Mammary epithelial cell (primary cell): ENCODE measurements at places on chromosomes 7 and 10.

GRCh38 chr7:98864731-98865453, 4.9 kb downstream of the TMEM130 start:
- DNase-seq, result no peak

- DNase-seq, result peak; percentile 41
These were observed 111.9 kb upstream of the RPA3 start for GRCh38 chr7:7830122-7830878.

- DNase-seq, result no peak
These were observed 162.3 kb upstream of the MTPN start for GRCh38 chr7:136139417-136139816.

DNA sequence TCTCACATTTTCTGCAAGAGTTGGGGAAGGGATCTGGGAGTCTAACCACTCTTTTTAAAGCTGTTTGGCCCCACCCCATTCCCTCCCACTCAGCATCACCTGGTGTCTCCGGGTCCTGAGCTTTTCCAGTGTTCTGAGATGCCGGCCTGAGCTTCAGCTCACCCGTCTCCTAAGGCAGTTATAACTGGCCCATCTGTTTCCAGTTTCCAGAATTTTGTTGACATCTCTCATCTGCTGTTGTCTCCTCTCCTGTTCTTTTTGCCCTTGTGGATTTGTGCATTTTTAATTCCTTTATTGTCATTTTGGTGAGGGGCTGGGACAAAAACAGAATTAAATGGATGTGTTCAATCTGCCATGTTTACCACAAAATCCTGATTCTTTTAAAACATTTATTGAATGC, 160.6 kb downstream of the C10orf105 start:
- DNase-seq, result no peak

GRCh38 chr7:93715234-93715633, 140.7 kb upstream of the CALCR start:
- peak; percentile 16 for DNase-seq

- DNase-seq, result no peak
These were observed 539.9 kb downstream of the DNAJB6 start for GRCh38 chr7:157876469-157877285.

DNA sequence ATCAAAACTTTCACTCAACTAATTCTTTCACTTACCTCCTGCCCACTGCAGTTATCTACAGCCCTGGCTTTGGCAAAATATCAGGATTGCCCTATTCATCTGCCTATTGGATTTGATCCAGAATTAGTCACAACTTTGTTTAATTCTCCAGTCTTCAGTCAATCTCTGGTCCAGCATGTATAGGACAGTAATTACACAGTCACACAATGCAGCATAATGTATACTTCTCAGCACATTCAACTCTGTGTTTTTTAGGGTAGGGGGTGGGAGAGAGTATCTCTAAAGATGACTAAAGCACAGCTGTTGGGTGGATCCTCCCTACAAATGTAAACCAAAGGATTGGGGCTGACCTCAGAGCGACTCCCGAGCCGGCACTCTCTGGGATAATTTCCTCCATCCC, 17.7 kb upstream of the NRP1 start:
- DNase-seq, result peak; percentile 71

GRCh38 chr10:96831200-96831866, 765 bp upstream of the LCOR start:
- DNase-seq, result no peak

GRCh38 chr10:95291365-95292039, 699 bp upstream of the PDLIM1 start:
- DNase-seq, result no peak

GRCh38 chr10:133399123-133399601, 5.2 kb downstream of the MTG1 start:
- no peak for DNase-seq

DNA sequence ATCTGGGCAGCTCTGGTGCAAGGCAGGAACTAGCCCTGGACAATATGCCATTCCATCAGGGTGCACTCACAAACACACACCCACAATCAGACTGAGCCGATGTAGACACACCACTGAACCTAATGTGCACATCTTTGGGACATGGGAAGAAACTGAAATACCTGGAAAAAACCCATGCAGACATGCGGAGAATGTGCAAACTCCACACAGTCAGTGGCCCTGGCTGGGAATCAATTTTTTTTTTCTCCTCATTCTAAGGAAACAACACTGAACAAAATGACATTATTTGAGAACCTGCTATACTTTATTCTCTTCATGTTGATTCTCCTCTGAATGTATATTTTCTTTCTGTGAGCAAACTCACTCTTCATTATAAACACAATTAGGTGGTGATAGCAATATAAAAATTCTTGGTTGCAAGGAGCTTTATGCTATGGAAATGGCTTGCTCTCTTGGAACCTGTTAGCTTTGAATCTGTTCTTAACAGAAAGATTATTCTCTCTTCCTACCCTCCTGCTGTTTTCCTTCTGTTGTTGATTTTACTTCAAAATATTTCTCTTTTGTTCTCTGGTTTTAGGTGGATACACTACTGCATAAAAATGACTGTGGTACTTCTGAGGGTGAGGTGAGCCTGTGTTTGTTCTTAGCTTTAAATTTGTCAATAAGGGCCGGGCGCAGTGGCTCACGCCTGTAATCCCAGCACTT, 33.0 kb upstream of the MICU1 start:
- DNase-seq, result no peak

GRCh38 chr7:28155019-28155660, 25.5 kb downstream of the JAZF1 start:
- no peak for DNase-seq

GRCh38 chr7:50822110-50822509, 39.4 kb upstream of the GRB10 start:
- no peak for DNase-seq

- no peak for DNase-seq
These were observed 167.0 kb upstream of the PITRM1 start for GRCh38 chr10:3339531-3339950.

DNA sequence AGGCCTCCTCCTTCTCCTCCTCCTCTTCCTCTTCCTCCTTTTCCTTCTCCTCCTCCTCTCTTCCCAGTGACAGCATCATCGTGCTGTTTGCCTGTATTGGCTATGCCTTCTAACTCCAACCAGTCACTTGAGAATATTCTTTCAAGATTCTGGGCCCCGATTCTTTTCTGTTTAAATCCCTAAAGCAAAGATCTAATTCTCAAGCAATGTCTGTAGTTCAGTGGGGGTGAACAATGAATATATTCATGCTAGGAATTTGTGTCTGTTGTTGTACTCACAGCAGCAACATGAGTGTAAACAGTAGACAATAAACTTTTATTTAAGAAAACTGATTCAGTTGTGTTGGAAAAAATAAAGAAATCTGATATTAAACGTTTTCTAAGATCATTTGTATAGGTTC, 30.7 kb downstream of the NUDT5 start:
- no peak for DNase-seq

DNA sequence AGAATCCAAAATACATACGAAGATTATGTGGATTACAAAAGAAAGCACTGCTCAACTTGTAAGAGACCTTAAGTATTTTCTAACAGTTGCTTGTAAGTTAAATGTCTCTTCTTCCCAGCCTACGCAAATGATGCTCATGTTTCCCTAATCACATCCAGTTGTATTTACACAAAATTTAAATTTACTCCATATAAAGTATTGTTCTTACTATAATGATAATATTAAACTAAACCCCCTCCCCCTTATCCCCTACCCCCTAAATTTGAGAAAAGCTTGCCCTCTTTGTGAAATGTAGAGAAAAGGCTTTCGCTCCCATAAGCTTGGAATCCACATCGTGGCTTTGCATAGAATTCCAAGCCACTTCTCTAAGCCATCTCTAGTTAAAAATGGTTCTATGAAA, 29.4 kb downstream of the ANKMY2 start:
- no peak for DNase-seq

GRCh38 chr10:63268149-63268797, 135.1 kb downstream of the NRBF2 start:
- no peak for DNase-seq

GRCh38 chr10:51522858-51523257, 176.5 kb downstream of the CSTF2T start:
- DNase-seq, result no peak

DNA sequence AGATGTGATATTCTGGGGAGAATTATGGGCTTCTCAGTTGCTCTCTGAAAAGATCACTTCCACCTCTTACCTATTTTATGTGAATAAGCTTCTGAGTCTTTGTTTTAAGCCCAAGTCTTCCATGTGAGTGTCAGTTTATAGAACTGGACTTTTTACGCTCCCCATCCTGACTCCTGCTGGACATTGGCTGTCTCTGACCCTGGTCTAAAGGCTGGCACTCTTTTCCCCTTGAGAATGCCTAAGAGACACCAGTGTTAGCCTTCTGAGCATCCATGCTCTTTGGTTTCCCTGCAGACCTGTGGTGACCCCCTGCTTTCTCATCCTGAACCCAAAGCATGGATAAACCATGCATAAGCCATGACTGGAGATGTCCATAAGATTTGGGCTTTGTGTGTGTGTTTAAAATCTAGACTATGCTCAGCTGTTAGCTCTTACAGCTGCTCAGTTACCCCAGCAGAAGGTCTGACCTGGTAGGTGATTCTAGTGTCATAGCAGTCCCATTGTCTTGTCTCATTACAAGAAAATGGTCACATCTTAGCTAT, 148.6 kb upstream of the IMMP2L start:
- DNase-seq, result no peak

- DNase-seq, result no peak
These were observed 906.7 kb upstream of the CELF2 start for GRCh38 chr10:10110844-10111490.

DNA sequence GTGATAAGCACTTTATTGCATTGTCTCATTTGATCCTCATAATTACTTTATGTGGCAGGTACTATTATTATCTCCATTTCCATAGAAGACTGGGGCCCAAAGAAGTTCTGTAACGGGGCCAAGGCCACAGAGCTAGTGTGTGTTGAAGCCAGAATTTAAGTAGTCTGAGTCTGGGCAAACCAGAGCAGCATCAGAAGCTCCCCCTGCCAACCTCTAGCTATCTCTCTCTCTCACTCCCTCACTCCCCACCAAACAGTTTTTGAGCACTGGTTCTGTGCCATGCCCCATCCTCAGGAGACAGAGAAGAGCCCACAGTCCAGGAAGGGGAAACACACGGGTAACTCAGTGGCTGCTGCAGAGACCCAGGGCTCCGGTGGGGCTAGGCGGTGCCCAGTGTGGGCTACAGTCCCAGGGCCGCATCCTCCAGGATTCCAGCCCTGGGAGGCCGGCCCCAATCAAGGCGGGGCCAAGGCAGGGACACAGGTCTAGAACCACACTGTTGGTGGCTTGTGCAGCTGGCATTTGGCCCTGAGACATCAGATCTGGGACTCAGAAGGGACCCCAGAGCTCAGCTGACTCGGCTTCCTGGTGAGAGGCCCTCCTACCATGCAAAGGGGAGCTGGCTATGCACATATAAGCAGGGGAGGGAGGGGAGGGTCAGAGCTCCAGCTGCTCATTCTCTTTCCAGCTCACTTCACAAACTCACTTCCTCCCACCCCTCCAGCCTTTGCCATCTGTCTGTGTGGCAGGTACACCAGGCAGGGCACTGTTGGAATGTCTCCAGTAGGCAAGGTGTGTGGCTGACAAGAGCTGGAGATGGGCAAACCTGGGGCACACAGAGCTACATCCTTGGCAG, 34.4 kb downstream of the COL13A1 start:
- DNase-seq, result no peak

GRCh38 chr7:107133396-107133795, 35.4 kb upstream of the HBP1 start:
- DNase-seq, result no peak

DNA sequence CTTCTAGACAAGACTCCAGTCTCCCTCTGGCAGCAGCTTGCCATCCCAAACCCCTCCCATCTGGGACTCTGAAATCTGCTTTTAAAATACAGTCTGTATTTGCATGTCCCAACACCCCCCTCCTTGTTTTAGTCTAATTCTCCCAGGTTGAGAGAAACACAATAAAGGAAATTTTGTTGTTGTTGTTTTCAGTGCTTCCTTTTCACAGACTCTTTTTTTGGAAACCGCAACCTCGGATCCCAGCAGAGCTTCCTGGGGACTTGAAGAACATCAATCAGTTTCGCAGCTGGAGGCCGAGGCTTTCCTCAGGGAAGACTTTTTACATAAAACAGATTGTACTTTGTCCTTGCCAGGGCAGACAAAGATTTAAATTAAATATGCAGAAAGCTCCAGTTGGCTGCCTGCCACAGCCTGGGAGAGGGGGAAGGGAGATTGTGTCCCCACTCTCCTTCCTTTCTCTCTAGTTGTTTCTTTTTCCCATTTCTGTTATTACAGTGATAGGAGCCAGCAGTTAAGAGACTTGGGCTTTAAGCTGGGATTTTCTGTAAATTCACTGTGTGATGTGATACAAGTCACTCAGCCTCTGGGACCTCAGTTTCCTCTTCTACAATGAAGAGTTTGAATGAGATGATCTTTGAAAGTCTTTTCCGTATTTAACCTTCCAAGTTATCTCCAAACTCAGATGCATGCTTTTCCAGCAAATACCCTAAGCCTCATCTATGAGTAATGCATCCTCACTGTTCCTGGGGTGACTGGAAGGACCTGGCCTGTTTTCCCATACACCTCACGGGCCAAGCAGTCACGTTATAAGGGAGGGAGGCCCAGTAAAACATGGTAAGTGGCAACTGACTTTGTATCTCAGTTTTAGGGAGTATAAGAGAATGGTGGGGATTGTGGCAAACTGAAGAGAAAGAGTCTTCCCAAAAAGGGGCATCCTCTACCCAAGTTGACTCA, 192.3 kb downstream of the REEP3 start:
- no peak for DNase-seq

GRCh38 chr7:6607651-6608051, 7.8 kb upstream of the ZNF853 start:
- DNase-seq, result no peak

DNA sequence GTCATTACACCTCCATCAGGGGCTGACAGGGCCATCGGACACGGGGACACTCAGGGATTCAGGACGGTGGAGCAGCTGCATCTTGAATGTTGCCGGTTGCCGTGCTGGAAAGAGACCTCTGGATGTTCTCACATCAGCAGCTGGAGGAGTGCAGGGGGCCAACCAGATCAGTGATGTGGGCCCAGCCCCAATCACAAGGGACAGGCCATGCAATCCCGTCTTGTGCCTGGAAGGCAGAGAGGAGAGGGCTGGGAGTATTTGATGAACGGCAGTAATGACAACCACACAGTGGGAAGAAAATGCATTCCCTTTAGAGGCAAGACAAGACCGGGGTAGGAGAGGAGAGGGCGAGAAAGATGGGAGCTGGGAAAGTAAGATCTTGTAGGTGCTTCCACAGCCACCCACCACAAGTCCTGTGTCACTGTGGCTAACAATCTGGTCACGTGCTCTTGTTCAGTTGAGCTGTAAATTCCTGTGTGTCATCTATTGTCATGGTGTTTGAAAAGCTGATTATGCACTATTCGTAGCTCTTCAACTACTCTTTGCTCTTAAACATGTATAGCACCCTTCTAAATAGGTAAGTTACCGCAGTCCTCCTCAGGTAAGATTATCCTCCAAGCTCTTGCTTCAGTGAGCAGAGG, 85.9 kb upstream of the LEP start:
- no peak for DNase-seq

- DNase-seq, result no peak
These were observed 8.4 kb upstream of the SYPL1 start for GRCh38 chr7:106120500-106120899.

- no peak for DNase-seq
These were observed 23.9 kb downstream of the UNC5B start for GRCh38 chr10:71236286-71236685.
